ENCODE measurements at places on chromosomes 5 and 9.

- DNase-seq = no peak
Observed at GRCh38 chr9:128340691-128341434, 536 bp downstream of the SLC27A4 start.

DNA sequence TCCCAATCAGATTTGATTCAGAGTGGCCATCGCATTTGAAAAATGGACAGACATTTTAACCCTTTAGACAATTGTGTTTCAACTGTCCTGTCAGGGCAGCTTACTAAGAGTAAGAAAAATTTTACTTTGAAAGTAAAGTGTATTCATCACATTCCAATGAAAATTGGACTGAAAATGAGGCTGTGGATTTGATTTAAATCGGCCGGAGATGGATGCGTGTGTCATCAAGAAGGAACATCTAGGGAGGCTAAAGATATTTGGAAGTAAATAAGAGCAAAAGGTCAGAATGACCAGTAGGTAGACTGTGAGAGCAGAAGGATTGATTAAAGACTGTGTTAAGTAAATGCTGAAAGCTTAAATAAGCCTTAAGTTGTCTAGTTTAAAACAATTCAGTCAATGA lies 1.5 kb downstream of the ZCCHC7 start:
- no peak for DNase-seq

- DNase-seq = no peak
Observed at GRCh38 chr5:98016771-98017170, 756.7 kb upstream of the RGMB start.

DNA sequence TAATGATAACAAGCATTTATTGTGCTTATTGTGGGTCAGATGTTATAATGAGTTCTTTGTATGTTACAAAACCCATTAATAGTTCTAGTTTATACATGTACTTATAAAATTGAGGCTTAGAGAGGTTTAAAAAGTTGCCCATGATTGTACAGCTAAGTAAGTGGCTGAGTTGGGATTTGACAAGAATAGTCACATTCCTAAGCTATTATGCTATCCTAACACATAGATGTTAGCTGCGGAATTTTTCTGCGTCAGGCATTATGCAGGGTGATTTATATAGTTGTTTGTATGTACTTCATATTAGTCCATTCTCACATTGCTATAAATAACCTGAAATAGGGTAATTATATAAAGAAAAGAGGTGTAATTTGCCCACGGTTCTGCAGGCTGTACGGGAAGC lies 12.5 kb downstream of the COMMD10 start:
- no peak for DNase-seq

DNA sequence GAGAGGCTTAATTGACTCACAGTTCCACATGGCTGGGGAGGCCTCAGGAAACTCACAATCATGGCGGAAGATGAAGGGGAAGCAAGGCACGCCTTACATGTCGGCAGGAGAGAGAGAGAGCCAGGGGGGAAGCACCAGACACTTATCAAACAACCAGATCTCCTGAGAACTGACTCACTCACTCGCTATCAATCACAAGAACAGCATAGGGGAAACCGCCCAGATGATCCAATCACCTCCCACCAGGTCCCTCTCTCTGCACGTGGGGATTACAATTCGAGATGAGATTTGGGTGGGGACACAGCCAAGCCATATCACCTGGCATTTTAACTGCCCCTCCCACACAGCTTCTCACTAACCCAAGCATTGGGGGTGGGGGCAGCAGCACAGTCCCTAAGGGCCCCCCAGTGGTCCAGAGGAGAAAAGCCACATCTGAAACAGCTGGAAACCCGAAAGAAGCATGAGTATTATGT lies 76.1 kb upstream of the ASS1 start:
- no peak for DNase-seq

DNA sequence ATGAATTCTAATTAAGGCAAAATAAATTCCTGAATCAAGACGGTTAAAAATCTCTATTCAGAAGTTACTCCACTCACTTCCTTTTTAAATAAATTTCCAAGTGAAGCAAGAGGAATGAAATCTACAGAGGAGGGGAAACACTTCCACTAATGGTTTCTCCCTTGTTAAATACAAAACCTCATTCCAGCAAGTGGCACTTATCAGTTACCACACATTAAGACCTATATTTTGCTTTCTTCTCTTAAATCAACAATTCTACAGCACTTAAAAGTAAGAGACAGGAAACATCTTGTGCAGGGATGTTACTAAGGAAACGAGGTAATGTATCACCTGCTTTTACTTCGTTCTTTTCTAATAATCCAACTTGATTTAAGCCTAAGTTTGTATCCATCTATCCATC lies 172.6 kb downstream of the RAPGEF6 start:
- no peak for DNase-seq

- no peak for DNase-seq
Observed at GRCh38 chr5:110536120-110537115, 190.1 kb downstream of the TMEM232 start.

GRCh38 chr5:1757511-1757910 lies 42.1 kb downstream of the MRPL36 start:
- DNase-seq = no peak

GRCh38 chr5:142957528-142957927 lies 187.4 kb downstream of the ARHGAP26 start:
- DNase-seq = no peak

GRCh38 chr9:90983394-90983793 lies 181.8 kb downstream of the SYK start:
- DNase-seq = no peak

GRCh38 chr5:54325610-54326311 lies 15.4 kb upstream of the ARL15 start:
- no peak for DNase-seq

GRCh38 chr5:103108086-103108485 lies 11.9 kb downstream of the GIN1 start:
- DNase-seq = no peak

GRCh38 chr9:131618785-131619184 lies 73.5 kb downstream of the PRRT1B start:
- no peak for DNase-seq

DNA sequence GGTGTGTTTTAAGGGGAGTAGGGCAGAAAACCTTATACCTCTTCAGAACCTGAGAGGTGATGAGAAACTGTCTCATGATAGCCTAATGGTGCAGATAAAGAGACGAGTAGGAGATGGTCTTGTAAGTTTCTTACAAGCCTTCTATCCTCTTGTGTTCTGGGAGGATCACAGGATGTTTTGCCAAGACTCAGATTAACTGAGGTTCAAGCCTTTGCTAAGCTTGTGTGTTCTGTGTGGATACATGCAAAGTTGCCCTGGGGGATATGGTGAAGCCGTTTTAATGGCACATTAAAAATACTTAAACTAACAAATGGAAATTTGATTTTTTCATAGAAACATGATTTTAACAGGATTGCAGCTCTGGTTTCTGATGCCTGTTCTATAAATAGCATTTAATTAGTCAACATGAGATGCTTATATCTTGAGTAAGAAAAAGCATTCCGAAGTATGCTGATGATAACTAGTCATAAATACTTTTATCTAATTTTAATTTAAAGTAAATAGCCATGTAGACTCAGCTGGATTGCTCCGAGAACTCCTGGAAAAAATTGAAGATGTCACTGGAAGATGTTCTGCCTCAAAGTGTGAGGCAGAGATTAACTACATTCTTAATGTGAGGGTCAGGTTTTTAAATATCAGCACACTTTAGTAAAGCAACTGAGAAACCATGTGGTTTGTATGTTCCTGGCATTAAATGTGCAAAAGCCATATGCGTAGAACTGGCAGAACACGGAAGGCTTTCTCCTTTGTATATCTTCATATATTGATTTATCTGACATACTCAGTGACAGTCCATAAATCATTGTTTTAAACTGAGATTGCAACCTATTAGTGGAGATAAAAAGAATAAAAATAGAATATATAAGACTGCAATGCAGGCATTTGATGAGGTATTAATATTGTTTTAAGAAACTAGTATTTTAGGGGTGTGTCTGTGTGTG lies 53.7 kb downstream of the IPO11 start:
- DNase-seq = no peak

GRCh38 chr9:132588098-132588497 lies 5.7 kb downstream of the BARHL1 start:
- no peak for DNase-seq

- no peak for DNase-seq
Observed at GRCh38 chr5:77993141-77993854, 217.2 kb upstream of the TBCA start.

- DNase-seq = no peak
Observed at GRCh38 chr9:97711223-97711626, 14.1 kb upstream of the XPA start.

- no peak for DNase-seq
Observed at GRCh38 chr5:112614285-112614684, 123.4 kb upstream of the APC start.

DNA sequence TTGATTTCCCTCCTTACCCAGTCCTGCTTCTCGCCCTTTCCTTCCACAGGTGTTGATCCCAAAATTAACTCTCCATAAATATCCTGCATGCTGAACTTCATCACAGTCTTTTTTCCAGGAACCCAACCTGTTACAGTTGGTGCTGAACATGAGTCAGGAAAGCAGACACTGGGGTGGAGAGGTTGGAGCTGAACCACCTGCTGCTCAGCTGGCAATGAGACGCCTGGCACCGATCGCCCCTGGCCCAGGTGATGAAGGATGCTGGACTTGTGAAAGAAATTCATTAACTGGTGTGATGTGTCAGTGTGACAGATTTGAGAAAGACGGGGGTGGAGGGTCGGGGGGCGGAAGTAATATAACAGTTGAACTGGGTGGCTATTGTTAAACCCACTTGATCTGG lies 30.6 kb downstream of the CPLX2 start:
- no peak for DNase-seq

DNA sequence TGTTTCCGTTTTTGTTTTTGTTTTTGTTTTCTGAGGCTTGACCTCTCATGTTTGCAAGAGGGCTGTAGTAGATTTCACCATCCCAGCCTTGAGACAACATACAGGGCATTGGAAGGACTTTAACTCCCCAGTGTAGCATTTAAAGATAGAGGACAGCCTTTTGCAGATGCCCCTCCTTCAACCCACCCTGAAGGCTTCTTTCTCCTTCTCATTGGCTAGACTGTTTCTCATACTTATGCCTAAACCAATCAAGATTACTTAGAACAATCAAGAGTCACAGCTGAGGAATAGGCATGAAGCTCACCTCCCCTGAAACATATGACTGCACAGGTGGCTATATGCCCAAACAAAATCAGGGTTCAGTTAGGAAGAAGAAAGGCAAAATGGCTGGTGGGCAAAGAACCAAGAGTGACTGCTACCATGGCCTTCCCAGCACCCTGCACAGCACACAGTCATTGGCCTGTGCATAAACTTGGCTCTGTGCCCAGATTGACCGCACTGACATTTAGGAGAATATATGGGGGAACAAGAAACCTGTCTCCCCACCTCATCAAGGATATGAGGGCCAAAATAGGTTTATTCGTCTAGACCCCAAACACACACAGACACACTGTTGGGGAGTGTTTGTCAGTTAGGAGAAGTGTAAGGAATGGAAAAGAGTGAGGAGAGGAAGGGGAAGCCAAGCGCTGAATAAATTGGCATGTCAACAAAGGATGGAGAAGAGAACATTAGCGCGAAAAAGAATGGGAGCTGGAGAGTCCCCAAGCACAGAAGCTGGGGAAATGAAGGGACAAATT lies 137.3 kb upstream of the RANBP3L start:
- DNase-seq = no peak

GRCh38 chr9:27059412-27059811 lies 49.6 kb upstream of the TEK start:
- no peak for DNase-seq

DNA sequence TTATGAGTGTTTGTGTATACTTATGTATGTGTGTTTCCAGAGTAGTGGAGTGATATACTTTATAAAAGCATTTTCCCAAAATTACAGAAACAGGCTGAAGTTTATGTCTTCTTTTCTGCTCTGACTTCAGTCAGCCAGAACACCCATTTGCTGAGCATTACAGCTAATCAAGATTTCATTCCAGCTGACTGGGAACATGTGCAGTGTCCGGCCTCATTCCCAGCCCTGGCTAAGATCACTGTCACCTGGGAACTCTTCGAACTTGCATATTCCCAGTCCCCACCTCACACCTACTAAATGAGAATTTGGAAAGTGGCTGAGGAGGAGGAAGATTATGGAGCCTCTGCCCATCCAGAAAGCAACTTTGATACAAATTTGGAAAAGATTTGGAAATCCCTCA lies 90.8 kb upstream of the PRRC1 start:
- DNase-seq = no peak

- no peak for DNase-seq
Observed at GRCh38 chr5:76455531-76456133, 52.5 kb downstream of the IQGAP2 start.

GRCh38 chr5:116573279-116573701 lies 1.3 kb downstream of the SEMA6A start:
- DNase-seq = no peak

DNA sequence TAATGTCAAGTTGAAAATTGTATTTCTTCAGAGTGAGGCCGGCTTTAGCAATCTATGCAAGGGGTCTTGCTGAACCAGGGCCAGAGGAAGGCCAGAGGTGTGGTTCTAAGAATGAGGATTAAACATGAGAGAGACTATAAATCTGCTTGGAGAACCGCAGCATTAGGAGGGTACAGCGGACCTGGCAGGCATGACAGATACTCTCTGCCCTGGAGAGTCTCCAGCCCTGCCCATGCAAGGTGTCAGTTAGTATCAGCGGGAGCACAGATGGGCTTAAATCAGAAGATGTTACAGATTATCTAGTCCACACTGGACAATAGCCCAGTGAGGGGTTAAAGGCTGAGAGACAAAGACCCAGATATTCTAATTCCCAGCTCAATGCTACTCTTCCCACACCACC lies 11.5 kb upstream of the GPX3 start:
- DNase-seq = no peak

- no peak for DNase-seq
Observed at GRCh38 chr9:94903961-94904421, 177.5 kb downstream of the AOPEP start.

DNA sequence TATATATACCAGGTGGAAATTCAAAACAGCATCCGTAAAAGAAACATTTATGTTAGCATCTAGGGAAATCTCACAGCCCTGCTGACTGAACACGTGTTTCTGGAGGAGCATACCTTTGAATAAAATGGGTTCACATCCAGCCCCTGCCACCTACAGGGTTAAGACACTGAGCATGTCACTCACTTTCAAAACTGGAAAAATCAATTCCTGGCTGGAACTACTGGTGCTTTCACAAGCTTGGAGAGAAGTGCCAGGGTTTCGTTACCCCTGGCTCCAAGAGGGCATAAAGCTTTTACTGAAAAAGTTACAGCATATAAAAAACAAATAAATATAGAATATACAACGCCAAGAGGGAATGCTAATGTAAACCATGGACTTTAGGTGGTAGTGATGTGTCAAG lies 48.0 kb downstream of the SERINC5 start:
- DNase-seq = no peak

DNA sequence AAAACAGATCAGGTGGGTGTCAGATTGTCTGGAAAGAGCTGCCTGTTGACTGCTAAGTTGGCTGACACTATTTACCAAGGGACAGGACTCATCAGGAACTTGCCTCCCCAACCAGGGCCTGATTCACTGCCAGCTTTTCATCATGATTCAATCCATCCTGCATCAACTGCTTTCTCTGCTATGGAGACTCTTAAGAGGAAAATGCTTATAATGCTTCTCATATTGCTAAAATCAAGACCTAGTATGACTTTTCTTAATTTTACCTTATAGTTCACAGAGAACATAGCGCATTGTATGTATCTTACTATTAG lies 21.3 kb downstream of the HTR4 start:
- no peak for DNase-seq
